Cerebellar nuclear complex (tissue), 1 donor: ENCODE measurements at places on chromosomes 13 and 19.

DNA sequence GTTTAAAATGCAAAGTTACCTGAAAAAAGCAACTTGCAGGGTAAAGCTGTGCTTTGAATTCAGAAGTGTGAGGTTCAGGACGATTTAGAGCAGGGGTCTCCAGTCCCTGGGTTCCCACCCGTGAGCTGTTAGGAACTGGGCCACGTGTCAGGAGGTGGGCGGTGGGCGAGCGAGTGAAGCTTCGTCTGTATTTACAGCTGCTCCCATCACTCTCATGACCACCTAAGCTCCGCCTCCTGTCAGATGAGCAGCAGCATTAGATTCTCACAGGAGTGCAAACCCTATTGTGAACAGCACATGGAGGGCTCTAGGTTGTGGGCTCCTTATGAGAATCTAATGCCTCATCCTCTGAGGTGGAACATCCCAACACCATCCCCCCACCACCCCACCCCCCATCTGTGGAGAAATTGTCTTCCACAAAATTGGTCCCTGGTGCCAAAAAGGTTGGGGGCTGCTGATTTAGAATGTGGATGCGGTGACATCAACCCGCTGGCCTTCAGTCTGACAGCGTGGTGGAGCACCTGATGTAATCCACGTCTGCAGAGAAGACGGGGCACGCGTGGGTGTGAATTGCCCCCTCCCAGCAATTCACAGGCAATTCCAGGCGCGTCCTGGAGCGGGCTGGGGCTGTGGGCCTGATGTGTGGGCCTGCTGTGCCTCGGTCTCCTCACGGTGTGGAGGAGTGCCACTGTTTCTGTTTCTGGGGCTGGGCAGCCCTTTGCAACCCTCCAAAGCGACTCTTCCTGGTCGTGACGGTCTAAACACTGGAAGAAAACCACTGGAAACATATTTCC lies 214.0 kb upstream of the SOX1 start:
- no peak for DNase-seq

- DNase-seq: no peak
Measured at GRCh38 chr13:52652980-52653303, 306 bp downstream of the SUGT1 start.

GRCh38 chr13:42071672-42072419 lies 23.4 kb downstream of the DGKH start:
- no peak for DNase-seq

DNA sequence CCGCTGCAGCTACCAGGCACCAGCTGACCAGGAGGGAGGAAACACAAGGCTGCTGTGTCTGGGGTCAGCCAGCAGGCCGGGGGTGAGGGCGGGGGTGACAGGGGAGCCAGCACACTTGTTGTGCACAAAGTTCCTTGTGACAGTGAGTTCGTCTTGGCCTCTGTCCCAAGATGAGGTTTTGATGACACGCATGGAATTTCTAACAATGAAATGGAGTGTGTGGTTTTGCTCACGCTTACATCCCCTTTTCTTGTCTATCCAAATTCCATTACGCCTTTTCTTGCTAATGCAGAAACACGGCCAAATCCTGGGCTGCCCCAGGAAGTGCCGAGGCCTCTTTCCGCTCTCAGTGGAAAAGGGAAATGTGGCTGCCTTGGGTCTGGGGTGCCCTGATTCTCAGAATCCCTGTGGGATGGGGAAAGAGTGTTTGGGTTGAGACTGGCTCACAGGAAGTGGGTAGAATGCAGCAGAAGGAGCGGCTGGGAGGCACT lies 73.8 kb downstream of the GADD45B start:
- DNase-seq: no peak

GRCh38 chr13:104485571-104485970 lies 1419.4 kb upstream of the SLC10A2 start:
- no peak for DNase-seq

DNA sequence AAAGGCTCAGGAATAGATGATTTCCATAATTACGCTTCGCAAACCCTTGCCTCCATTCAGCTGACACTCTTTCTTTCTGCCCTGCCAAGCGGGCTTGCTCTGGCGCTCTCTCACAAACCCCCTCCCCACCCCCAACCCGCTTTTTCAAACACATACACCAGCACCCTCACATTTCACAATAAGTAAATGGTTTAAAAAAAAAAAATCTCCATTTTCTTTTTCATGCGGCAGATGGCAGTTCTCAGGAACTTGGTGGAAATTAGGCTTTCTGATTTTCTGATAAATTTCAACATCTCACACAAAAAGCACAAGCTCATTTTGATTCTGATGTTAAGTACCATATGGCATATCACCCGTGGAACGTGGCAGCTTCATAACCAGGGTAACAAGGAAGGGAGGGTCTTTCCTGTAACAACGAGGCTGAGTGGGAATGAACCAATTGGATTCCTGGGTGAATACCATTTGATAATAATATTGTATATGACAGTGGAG lies 43.8 kb downstream of the C13orf42 start:
- no peak for DNase-seq

GRCh38 chr13:81001828-81002385 lies 661.0 kb upstream of the SPRY2 start:
- no peak for DNase-seq

DNA sequence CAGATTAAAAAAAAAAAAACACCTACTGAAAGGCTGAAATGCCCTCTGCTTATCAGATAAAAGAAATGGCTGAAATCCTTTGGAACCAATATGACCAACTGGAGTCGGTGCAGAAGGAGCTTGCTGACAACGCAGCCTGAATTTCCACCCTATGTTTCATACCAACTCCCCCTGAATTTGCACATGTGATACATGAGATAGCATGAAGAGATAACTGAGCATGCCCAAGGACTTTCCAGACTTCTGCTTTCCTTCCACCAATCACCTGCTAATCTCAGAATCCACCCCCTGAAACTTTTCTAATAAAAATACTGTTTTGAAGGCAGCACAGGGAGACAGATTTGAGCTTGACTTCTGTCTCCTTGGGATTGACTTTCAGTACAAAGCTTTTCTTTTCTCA lies 32.2 kb upstream of the WDFY2 start:
- no peak for DNase-seq

GRCh38 chr19:44113784-44114390 lies 688 bp downstream of the ZNF225 start:
- no peak for DNase-seq

DNA sequence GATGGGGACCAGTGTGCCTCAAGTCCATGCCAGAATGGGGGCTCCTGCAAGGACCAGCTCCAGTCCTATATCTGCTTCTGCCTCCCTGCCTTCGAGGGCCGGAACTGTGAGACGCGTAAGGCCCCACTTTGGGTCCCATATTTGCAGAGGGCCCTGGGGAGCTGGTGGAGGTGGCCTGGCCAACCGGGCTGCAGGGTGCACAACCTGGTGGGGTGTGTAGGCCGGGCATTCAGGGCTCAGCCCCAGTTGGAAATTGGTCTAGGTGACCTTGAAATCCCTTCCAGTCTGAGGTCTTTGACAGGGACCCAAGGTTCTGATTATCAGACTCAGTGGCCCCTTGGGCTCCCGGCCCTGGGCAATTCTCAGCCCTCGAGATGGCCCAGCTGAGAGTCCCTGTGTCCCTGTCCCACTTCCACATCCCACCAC lies 8.3 kb downstream of the F7 start:
- DNase-seq: no peak

DNA sequence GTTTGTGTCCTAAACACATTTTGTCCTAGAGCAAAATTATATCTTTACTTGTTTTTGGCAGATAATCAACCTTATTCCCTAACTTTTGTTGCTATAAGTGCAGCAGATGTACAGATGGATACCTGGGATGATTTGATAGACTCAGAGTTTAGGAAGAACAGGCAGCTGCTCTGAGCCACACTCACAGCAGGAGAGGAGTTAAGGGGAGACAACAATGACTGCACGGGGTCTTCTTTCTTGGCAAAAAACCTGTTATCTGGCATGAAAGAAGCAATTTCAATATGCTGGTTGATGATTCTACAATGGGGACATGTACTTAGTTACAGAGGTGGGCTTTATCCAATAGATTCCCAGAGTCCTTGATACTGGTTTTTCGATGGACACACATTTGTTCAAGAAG lies 258.9 kb upstream of the PCDH9 start:
- no peak for DNase-seq

GRCh38 chr19:50510700-50511068 lies 307 bp downstream of the JOSD2 start:
- DNase-seq: no peak

DNA sequence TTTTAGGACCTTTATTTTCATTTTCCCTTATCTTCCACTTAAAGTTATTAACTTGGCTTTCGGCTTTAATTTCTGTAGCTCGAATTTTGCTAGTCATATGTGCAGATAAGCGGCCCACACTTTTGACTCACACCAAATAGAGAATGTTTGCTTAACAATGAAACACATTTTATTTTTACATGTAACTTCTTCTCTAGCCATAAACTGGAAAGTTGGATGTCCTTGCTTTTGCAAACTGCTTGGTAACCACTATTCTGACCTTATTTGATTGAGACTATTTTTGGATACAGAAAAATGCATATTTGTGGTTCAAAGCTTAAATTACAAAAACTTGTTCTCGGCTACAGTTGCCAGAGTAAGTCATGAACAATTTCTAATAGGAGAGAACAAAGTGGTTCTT lies 600.0 kb downstream of the KCTD12 start:
- DNase-seq: no peak

GRCh38 chr19:19514215-19514657 lies 1.1 kb downstream of the TSSK6 start:
- DNase-seq: no peak

DNA sequence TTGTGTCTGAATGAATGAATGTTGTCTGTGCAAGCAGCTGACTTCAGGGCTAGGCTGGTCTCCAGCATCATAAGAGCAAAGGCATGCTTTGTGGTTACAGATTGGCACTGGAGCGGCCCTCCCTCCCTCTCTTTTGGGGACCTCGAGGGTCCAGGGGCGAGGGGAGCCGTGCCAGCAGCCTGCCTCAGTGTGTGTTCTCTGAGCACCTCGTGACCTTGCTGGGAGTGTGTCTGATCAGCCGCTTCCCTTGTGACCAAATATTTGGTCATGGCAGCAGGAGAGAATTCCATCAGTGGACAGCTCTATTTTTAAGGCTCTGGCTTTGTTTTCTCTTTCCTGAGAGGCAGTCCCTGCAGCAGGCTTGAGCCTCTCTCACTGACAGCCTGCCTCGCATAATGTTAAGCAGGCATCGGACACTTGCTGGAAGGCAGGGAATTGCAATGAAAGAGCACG lies 329.7 kb downstream of the UQCRFS1 start:
- DNase-seq: no peak

GRCh38 chr13:110464556-110465333 lies 96.8 kb downstream of the RAB20 start:
- DNase-seq: no peak

DNA sequence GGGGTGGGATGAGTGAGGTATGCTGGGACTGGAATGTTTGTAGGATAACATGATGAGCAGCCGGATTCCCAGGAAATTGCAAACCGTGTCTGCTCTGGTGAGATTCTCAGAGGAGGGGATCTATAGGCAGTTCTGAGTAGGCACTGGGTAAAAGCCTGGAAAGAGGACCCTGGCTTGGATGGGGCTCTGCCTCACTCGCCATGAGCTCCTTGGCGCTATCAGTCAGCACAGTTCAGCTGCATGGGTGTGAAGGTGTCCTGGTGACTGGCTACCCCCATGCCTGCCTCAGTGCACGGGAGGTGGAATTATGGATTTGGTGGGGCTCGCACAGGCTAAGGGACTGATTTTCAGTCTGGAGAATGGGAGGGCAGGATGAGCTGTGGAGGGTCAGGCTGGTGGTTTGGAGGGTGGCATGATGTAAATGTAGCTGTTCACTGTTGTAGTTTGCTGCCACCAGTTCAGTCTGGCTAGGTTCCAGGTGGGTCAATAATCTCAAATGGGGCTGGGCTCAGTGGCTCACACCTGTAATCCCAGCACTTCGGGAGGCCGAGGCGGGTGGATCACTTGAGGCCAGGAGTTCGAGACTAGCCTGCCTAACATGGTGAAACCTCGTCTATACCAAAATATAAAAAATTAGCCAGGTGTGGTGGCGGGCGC lies 9.2 kb upstream of the ZNF627 start:
- DNase-seq: no peak

DNA sequence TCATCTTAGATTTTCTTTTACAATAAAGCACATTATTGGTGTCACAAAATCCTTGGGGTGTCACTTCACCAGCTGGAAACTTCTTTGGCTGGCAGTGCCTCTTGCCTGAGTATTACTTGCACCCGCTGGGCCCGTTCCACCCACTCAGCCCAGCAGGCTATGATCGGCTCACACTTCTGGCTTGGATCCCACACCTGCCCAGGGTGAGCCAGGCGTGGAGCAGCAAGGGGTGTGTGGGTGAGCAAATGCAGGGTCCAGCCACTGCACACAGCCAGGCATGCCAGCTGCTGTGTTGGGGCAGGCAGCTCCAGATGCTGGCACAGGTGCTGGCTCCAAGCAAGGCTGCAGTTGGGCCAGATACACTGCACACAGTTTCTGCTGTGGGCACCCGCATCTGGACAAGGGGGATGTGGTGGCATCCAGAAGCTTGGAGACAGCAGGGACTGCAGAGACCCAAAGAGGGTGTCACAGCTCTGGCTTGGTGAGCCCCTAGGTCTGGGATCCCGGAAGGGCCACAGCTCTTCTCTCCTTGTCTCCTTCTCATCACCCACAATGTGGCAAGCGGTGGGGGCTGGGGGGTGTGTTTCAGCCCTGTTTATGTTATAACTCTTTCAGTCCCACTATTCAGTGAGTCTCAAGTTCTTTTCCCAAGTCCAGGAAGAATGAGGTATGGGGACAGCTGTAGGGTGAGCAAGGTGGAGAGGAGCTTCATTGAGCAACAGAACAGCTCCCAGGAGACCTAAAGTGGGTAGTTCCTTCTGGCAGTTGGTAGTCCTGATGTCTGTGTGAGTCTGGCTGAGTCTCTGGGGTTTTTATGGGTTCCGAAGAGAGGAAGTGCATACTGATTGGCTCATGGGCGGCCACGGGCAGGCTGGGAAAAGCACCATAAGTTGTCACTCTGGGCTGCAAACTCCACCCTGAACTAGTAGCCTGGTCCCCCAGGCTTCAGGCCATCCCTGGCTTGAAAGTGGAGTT lies 25.3 kb upstream of the TBC1D4 start:
- no peak for DNase-seq

DNA sequence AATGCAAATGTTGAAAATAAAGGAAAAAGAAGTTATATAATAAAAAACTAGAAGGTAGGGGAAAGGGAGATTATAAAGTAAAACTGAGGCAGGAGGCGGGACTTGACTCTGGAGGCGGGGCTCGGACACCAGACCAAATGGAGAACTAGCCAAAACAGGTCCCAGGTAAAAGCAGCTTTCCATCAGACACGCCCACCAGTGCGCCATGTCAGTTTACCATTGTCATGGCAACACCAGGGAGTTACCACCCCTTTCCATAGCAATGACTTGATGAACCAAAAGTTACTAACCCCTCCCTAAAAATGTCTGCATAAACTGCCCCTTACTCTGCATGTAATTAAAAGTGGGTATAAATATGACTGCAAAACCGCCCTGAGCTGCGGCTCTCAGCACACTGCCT lies 70.9 kb downstream of the PEPD start:
- DNase-seq: no peak

- DNase-seq: no peak
Measured at GRCh38 chr13:96822895-96823294, 171.4 kb downstream of the OXGR1 start.
